Activated naive CD4-positive, alpha-beta T cell treated with Interleukin-2 at 50 U/mL for 16 hours (primary cell): ENCODE measurements at places on chromosomes 7 and 10.

- no peak for DNase-seq
These were observed 78.2 kb downstream of the VPS50 start for GRCh38 chr7:93310346-93310745.

DNA sequence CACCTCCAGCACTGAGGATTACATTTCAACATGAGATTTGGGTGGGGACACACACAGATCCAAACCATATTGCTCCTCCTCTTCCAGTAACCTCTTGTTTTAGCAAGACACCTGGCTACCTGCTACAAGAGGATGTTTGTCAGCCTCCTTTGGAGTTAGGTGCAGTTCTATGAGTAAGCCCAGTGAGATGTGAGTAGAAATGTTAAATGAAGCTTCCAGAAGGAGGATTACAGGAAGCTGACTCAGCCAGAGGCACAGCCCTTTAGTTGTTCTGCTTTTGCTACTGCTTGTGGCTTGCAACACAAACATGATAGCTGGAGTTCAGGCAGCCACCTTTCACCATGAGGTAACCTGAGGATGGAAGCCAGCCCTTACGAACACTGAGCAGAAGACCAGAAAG lies 382.7 kb upstream of the RNF32 start:
- DNase-seq, result no peak

GRCh38 chr7:120949998-120950538 lies 509 bp upstream of the ING3 start:
- no peak for DNase-seq

DNA sequence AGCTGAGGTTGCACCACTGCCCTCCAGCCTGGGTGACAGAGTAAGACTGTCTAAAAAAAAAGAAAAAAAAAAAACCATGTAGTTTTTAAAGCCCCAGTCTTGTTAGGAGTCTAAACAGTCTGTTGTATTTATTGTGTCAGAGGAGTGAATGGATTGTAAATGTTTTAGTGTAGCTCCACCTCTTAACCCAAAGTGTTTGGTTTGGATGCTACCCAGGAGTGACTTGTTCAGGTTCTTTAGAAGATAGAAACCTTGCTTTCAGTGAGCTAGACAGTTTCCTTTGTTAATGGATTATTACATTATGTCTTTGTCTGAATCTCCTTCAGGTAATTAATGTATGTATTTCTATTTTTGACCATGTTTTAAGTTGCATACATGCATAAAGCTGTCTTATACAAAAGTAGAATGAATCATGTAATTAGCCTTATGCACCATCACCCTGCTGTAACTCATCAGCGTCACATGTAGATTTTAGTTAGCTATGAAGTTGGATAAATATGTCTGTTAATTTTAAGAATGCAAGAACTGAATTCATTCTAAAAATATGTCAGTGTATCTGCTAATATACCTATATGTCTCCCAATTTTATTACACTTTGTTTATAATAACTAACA lies 97.7 kb downstream of the TAF3 start:
- DNase-seq, result no peak

DNA sequence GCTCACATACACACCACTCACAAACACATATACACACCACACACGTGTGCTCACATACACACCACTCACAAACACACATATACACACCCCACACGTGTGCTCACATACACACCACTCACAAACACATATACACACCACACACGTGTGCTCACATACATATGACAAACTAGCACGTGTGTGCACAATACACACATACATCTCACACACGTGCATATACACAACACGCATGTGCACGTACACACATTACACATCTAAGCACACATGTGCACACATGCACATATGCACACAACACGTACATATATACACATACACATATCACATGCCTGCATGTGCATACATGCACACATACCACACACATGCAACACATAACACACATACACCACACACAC lies 78.3 kb upstream of the FOXK1 start:
- no peak for DNase-seq

GRCh38 chr10:102537367-102537766 lies 33.6 kb downstream of the SUFU start:
- no peak for DNase-seq

- DNase-seq, result no peak
These were observed 44.3 kb upstream of the PRKCQ start for GRCh38 chr10:6624392-6624791.

DNA sequence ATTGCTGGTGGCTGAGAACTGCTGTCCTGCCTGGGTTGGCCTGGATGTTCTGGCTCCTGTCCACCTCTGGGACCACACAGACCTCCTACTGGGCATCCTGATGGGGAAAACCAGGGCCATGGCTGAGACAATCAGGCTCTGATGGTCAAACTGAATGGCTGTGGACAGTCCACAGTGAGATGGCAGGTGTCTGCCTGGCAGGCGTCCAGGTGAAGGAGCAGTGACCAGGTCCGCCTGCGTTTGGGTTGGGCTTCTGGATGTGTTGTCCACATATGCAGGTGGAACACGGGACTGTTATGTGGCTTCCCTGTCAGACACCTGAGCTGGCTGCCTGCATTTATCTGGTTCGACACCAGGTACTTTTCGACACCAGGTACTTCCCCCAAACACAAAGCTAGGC lies 241.7 kb downstream of the BUB3 start:
- DNase-seq, result no peak

GRCh38 chr7:146636033-146636356 lies 519.4 kb downstream of the CNTNAP2 start:
- no peak for DNase-seq

DNA sequence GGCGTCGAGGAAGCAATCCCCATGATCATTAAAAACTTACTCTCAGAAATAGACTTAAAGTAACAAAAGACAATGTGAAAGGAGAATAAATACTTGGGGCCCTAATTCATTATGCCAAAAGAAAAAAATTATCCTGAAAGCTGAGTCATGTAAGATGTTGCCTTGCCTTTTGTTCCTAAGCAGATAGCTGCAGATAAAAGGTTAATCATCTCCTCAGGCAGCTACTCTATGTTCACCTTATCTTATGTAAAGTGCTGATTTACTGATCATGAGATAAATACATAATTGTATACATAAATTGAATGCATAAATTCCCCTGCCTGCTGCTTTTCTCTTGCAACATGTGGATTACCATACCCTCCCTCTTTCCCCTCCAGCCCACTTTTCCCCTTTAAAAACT lies 28.1 kb upstream of the CREB3L2 start:
- no peak for DNase-seq

- DNase-seq, result no peak
These were observed 101.0 kb downstream of the CDCA7L start for GRCh38 chr7:21844742-21845141.

DNA sequence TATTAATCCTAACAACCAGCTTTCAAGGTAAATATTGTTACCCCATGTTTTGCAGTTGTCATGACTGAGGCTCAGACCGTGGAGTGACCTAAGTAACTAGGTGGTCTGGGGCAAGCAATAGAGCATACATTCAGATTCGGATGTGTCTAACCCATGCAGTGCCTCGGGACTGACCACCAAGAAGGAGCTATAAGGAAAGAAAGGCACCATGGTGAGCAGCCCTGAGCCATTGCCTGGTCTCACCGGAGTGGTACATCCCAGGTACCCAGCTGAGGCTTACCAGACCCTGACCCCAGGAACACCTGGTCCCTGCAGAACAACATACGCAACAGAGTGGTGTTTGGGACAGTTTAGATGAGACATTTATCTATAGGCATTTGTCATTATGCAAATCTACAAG lies 175.5 kb upstream of the ZMIZ1 start:
- DNase-seq, result no peak

GRCh38 chr7:33448035-33448434 lies 318.7 kb downstream of the BBS9 start:
- DNase-seq, result no peak

DNA sequence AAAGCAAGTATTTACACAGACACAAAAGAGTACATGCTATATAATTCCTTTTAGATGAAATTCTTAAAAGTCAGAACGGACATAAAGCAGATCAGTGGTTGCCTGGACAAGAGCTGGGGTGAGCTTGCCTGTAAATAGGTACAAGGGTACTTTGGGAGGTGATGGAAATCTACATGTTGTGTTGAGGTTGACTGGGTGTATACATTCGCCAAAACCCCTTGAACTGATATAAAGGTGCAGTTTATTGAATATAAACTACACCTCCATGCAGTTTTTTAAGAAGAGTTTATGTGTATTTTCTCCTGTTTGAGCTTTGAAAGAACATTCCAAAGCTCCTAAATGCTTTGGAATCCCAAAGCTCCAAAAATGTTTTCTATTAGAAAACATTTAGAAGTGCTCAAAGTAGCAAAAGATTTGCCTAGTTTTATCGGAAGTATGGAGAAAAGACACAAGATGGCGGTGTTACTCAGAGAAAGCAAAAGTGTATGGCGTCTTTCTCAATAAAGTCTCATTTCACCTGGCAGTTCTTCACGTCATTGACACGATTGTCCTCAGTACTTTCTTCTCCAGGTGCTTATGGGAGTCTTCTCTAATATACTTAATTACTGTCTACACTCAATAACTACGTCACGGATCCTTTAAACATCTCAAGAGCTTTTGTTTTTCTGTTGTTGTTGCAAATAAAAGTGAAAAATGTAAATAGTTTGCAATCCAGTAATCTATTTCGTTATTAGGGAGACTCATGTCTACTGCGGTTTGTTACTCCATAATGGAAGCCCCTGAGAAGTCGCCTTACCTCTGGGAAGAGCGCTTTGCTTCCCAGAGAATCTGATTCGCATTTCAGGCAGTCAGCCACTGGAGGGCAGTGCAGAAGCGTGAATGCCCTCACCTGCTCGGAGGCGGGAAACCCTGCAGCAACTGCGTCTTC lies 14.7 kb upstream of the SEC61G start:
- DNase-seq, result peak; percentile 71

GRCh38 chr7:144731661-144732351 lies 104.0 kb downstream of the TPK1 start:
- no peak for DNase-seq

DNA sequence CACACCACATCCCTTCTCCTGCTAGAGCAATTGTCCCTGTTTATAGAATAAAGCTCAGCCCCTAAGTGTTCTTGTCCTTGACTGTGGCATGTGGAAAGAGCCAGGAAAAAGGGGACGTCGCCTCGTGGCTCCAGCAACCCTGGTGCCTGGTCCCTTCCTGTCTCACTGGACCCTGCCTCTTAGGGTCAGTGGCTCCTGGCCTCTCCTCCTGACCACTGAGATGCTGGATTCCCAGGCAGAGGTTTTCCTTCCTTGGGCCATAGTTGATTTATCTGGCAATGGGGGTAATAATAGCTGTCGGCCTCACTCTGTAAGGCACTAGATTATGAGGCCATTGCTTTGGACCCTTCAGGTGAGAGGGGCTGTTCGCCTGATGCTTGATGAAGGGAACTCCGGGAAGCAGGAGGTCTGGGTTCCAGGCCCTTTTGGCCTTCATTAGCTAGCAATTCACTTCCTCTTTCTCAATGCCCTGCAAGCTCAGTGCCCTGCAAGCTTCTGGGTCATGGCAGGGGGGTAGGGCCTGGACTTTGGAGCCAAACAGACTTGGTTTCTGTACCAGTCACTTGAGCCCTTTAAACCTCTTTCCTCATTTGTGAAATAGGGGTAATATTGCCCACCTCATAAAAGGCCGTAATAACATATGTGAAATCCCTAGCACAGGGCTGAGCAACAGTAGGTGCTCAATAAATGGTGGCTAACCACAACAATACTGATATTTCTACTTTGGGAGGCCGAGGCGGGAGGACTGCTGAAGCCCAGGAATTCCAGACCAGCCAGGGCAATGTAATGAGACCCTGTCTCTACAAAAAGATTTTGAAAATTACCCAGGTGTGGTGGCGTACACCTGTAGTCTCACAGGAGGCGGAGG lies 1.1 kb downstream of the ASL start:
- no peak for DNase-seq

GRCh38 chr10:12568391-12569009 lies 219.2 kb downstream of the CAMK1D start:
- DNase-seq, result no peak

- DNase-seq, result no peak
These were observed 5.2 kb downstream of the RET start for GRCh38 chr10:43082087-43082486.

GRCh38 chr10:14624600-14624999 lies 150.1 kb downstream of the FAM107B start:
- DNase-seq, result no peak

DNA sequence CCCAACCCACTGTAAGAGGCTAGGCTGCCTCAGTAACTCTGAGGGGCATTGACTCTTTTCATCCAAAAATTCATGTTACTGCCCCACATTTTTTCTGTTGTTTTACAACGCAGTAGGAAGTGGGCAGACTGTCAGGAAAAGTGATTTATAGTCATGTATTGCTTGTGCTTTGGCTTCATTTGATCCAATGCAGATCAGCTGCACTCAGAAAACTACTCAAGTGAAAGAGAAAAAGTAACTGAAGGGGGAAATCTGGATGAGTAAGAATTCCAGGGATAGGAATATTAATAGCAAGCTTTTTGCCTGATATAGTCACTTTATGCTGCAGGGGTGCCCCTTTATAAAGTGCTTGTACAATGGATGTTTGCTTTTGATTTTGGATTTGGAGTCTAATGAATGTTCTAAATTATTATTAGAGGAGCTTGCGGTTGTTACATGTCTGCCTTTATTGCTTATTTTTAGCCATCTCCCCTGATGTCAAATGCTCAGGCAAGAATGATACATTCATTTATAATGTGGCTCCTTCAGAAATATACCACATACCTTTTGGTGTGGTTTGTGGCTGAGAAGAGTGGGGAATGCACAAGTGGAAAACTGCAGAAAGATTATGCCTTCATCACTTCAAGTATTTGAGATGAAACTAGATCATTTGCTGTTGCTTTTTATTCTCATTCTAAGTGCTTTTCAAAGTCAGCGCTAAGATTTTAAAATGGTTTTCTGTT lies 86.1 kb downstream of the EGFR start:
- no peak for DNase-seq

DNA sequence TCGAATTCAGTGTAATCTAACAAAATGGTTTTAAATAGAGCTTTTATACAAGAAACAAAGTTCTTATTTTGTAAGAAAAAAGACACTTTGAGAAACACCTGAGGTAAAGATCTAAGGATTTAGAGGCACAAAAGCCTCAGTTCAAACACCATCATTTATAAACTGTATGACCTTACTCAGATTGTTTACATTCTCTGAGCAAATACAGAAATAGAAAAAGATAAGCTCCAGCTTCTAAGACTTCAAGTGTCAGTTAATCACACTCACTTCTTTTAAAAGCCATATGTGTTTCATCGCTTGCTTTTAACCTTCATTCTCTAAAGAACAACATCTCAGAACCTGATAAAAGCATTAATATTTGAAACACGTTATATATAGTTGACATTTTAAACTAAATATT lies 27.9 kb downstream of the CADPS2 start:
- DNase-seq, result no peak

DNA sequence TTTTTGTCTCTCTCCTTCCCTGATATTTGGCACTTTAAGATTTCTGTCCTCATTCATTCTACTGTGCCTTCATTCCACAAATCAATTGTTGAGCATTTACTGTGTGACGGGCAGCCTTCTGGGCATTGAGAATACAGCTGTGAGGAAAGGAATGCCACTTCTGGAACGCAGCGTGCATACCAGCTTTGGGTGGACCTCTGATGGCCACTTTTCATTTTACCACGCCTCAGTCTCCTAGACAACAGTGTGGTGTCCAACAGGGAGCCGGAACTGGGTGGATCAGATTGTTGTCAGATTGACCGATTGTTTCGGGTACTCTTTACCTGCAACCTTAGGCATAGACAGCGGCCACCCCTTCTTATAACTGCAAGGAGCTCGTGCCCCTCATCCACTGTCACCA lies 222.7 kb upstream of the DPP6 start:
- no peak for DNase-seq
